Activated effector memory CD4-positive, alpha-beta T cell treated with anti-CD3 and anti-CD28 coated beads, Interleukin-2, amount 50 U/mL, for 16 hours (primary cell): ENCODE measurements at places on chromosomes 3 and 15.

- DNase-seq = no peak
These were observed 547.2 kb upstream of the TGFBR2 start for GRCh38 chr3:30059240-30059639.

GRCh38 chr3:62638316-62638715 lies 236.9 kb downstream of the CADPS start:
- DNase-seq = no peak

- no peak for DNase-seq
These were observed 188.9 kb downstream of the CACNA2D3 start for GRCh38 chr3:54311211-54311747.

GRCh38 chr3:13717222-13717895 lies 162.5 kb downstream of the WNT7A start:
- DNase-seq = no peak

DNA sequence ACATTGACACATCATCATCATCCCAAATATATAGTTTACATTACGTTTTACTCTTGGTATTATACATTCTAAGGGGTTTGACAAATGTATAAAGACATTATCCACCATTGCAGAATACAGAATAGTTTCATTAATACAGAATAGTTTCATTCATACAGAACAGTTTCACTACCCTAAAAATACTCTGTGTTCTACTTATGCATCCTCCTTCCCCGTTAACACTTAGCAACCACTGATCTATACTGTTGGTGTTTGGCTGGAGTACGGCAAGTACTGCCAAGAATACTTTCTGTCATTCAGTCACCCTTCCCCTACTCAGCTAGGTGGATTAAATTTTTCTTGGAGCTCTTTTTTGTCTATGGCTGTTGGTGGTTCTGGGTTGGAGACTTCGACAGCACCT lies 33.4 kb downstream of the LEKR1 start:
- DNase-seq = no peak

GRCh38 chr3:16192176-16192811 lies 17.8 kb downstream of the GALNT15 start:
- no peak for DNase-seq

DNA sequence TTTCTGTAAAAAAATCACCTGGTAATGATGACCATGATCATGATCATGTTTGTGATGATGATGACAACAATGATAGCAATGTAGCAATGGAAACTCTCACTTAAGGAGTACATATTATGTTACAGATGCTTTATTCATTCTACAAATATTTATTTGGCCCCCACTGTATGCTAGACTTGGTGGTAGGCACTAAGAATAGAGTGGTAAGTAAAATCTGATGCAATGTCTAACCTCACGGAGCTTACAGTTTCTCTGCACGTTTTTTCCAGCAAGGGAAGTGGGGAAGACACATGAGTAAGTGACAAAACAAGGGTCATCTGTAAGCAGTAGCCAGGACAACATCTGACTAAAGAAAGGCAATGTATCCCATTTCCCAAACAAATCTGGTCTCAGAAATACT lies 199.4 kb upstream of the MRPL3 start:
- no peak for DNase-seq

- no peak for DNase-seq
These were observed 15.0 kb upstream of the PLD1 start for GRCh38 chr3:171825222-171825828.

GRCh38 chr3:78792212-78792611 lies 975.6 kb downstream of the ROBO1 start:
- no peak for DNase-seq

GRCh38 chr3:69059688-69060087 lies 7.6 kb upstream of the TMF1 start:
- DNase-seq = no peak

- no peak for DNase-seq
These were observed 43.5 kb downstream of the CFAP92 start for GRCh38 chr3:128950223-128950938.

DNA sequence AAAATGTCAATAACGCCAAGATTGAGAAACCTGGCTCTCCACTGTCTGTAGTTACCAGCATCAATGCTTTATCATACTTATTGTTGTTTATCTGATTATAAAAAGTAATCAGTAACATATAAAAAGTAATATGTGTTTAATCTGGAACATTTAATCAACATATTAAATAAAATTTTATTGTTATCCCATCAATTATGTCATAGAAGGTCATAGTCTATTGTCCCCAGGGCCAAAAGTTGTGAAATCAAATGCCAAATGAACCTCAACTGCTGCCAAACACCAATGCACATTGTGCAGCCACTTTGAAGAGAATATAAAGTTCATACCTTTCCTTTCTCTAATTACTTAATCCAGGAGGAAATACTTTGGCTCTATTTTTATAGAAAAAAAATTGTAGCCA lies 106.6 kb downstream of the EOMES start:
- DNase-seq = no peak

DNA sequence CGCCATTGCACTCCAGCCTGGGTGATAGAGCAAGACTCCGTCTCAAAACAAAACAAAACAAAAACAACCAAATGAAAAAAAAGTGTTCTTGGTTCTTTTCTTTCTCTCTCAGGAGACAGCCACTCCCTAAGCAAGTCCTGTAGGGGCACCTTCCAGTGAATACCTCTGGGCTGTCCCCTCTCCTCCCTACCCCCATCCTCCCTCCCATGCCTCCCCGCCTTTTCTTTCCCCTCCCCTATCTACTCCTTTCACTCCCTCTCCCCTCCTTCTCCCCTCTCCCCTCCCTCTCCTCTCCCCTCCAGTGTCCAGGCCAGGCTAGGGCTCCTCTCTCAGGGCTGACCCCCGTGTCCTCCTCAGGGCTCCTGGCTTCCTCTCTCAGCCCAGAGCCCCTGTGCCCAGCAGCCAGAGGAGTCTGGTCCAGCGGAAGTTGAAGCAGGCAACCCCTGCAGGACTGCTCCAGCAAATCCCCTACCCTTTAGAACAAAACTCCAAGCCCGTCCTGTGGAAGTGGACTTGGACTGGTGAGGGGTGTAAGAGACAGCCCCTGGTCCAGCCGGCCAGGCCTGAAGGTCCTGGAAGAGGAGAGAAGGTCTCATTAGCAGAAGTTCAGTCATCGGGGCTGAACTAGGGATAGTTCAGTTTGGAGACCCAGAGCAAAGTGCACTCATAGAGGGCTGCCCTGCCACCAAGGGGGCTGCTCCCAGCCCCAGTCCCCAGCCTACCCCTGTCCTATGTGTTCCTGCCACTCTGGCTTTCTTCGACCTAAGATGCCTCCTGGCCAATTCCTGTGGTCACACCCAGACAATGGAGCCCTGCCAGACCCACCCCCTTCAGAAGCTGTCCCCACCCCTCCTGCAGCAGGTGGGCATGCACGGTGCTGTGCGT lies 79.8 kb upstream of the IQSEC1 start:
- DNase-seq = no peak

GRCh38 chr3:66200147-66200546 lies 20.7 kb upstream of the SLC25A26 start:
- DNase-seq = no peak

- DNase-seq = no peak
These were observed 61.9 kb downstream of the LRRK1 start for GRCh38 chr15:100981086-100981485.
